Hepatocyte (in vitro differentiated cells): ENCODE measurements at places on chromosomes 3 and 15. TPM values are rescaled to one million over a fixed set of nuclear protein-coding genes. Genes with fewer than 3 reads are reported as not detected.

The UBE2Q2 gene
- total RNA-seq: 50.9 TPM in 2 replicates

DNA sequence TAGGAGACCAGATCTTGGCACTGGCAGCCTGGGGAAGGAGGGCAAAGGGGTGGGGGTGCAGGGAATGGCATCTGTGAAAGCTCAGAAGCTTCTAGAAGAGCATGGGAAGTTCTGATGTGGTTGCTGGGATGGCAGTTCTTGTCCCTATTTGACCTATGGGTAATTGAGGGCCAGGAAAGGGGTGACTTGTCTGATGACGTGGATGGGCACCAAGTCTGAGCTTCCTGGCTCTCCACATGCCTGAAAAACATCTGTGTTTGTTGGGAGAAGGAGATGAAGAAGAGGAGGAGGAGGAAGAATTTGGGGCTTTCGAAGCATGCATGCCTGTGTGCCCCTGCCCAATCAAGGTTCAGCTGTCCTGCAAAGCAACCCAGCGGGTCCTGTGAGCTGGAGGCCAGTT is 158.8 kb downstream of the SMAD6 start:
- no peaks in the 10 kb centered on the region for H3K4me1 ChIP-seq
- H3K27ac ChIP-seq: no peak overlapping the region
- no peak for DNase-seq
- no peaks in the 10 kb centered on the region for H3K36me3 ChIP-seq
- H3K27me3 ChIP-seq: no peaks in the 10 kb centered on the region
- H3K4me3 ChIP-seq: no peak overlapping the region

GRCh38 chr15:78457101-78457500 is 19.1 kb downstream of the IREB2 start:
- H3K4me1 ChIP-seq: peaks cover 46% of the 10 kb centered on the region
- H3K36me3 ChIP-seq: no peaks in the 10 kb centered on the region
- no peak for DNase-seq
- no peak overlapping the region for H3K4me3 ChIP-seq

DNA sequence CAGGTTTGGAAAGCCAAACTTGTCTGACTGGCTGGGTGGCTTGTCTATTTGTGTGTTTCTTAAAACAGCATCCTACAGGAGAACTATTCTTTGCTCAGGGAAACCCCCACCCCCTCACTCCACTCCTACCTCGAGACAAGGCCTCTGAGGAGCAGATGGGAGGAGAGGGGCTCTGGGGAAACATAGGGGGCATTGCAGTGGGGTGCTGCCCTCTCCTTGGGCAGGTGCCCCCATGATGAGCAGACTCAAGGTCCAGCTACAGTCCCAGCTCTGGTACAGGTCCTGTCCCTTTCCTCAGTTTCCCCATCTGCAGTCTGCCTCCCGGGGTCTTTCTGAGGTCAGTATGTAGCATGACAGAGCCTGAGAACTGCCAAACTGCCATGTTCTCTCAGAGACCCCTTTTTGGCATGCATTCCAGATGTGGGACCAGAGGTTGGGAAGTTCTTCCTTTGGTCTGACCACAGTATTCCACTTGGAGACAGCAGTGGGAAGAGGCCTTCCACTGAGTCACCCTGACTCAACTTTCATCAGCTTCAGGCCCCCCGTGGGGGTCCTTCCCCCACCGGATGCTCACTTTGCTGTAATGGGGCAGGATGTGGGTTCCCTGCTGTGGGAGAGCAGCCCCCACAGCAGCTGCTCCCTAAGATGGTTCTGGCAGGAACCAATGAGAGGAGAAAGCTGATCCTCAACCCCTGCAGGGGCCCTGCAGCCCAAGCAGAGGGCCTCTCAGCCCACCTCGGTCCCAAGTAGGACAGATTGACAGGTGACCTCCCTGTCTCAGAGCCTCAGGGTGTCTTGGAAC is 32.3 kb upstream of the CYP11A1 start:
- peaks cover 21% of the 10 kb centered on the region for H3K4me1 ChIP-seq
- no peak for DNase-seq
- no peak overlapping the region for H3K27ac ChIP-seq
- H3K27me3 ChIP-seq: no peaks in the 10 kb centered on the region
- no peaks in the 10 kb centered on the region for H3K36me3 ChIP-seq

- no peaks in the 10 kb centered on the region for H3K36me3 ChIP-seq
- H3K4me3 ChIP-seq: no peak overlapping the region
- H3K27ac ChIP-seq: no peak overlapping the region
- no peaks in the 10 kb centered on the region for H3K27me3 ChIP-seq
- no peak for DNase-seq
- peaks cover 12% of the 10 kb centered on the region for H3K4me1 ChIP-seq
Measured at GRCh38 chr15:31012455-31012854, 21.0 kb upstream of the MTMR10 start.
